ENCODE measurements at places on chromosomes 4 and X.

- no peaks in the 10 kb centered on the region for H3K4me1 ChIP-seq
- no peak for DNase-seq
- no peak overlapping the region for H3K4me3 ChIP-seq
- H3K27ac ChIP-seq, result no peak overlapping the region
- no peaks in the 10 kb centered on the region for H3K27me3 ChIP-seq
- no peaks in the 10 kb centered on the region for H3K36me3 ChIP-seq
These were observed 6.6 kb downstream of the PAK3 start for GRCh38 chrX:111102636-111103035.

DNA sequence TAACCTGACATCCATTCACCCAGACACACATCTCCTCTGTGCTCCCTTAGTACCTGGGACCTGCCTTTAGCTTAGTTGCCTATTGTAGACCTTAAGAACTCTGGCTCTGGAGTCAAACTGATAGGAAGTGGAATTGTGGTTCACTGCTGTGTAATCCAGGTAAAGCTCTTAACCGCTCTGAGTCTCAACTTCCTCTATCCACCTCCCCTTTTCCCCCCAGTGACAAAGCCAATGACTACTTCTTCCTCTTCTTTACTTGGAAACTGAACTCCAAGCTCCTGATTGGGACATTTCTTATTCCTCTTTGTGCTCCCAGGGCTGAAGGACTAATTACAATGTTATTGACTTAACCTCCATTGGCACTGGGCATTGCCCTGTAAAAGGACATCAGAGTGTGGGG, 94.1 kb downstream of the DRD5 start:
- H3K4me1 ChIP-seq, result peaks cover 10% of the 10 kb centered on the region
- H3K36me3 ChIP-seq, result no peaks in the 10 kb centered on the region
- DNase-seq, result no peak
- no peak overlapping the region for H3K4me3 ChIP-seq

- peak overlapping the region; percentile 27 for H3K27ac ChIP-seq
- H3K36me3 ChIP-seq, result no peaks in the 10 kb centered on the region
- peaks cover 25% of the 10 kb centered on the region for H3K4me1 ChIP-seq
- peak overlapping the region; percentile 66 for H3K4me3 ChIP-seq
- no peak for DNase-seq
These were observed 25.9 kb upstream of the FGFR3 start for GRCh38 chr4:1767061-1767769.

DNA sequence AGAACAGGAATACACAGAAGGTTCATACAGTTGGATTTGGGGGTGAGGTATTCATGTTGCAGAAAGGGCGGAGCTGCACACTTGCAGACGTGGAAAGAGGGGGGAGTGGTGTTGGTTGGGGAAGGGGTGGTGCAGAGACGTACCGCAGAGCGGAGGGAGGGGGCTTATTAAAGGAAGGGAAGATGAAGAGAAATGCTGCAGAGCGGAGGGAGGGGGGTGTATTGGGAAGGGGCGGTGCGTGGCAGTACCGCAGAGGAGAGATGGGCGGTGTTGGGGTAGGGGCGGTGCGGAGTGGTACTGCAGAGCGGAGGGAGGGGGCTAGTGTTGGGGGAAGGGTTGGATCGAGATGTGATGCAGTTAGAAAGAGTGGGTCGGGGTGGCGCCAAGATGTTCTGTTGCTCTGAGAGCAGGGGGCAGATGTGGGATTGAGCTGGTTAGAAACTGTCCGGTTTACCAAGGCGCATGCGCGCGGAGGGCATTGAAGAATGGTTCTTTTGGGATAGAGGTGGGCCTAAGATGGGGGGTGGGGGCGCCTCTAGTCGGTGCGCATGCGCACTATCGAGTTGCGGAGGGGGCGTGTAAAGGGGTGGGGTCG, 900 bp downstream of the TRO start:
- H3K4me1 ChIP-seq, result peaks cover 6% of the 10 kb centered on the region
- peak; percentile 40 for DNase-seq
- no peaks in the 10 kb centered on the region for H3K27me3 ChIP-seq
- no peaks in the 10 kb centered on the region for H3K36me3 ChIP-seq
- H3K27ac ChIP-seq, result no peak overlapping the region
- peak overlapping the region; percentile 61 for H3K4me3 ChIP-seq

DNA sequence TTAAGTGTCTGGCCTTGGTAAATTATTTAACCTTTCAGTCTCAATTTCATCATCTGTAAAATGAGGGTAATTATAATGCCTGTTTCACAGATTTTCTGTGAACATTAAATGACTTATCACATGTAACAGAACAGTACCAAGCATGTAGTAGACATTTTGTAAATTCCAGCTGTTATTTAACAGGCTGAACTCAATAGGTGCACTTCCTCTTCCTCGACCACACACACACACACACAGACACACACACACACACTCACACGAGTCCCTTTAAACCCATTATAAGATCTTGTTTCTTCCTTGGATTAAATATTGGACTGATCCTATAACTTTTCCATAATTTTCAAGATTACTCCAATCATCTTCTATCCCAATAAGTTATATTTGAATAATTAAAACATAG, 53.4 kb upstream of the COL25A1 start:
- H3K4me3 ChIP-seq, result no peak overlapping the region
- H3K4me1 ChIP-seq, result no peaks in the 10 kb centered on the region
- no peak overlapping the region for H3K27ac ChIP-seq
- DNase-seq, result no peak
- H3K36me3 ChIP-seq, result no peaks in the 10 kb centered on the region

GRCh38 chrX:99078301-99078700, 1331.8 kb downstream of the PCDH19 start:
- H3K27ac ChIP-seq, result no peak overlapping the region
- no peak overlapping the region for H3K4me3 ChIP-seq
- H3K4me1 ChIP-seq, result no peaks in the 10 kb centered on the region
- H3K36me3 ChIP-seq, result no peaks in the 10 kb centered on the region
- DNase-seq, result no peak

GRCh38 chrX:49291615-49292337, 11.7 kb upstream of the GAGE10 start:
- no peak overlapping the region for H3K4me3 ChIP-seq
- peak; percentile 35 for DNase-seq
- no peak overlapping the region for H3K27ac ChIP-seq
- H3K27me3 ChIP-seq, result no peaks in the 10 kb centered on the region

DNA sequence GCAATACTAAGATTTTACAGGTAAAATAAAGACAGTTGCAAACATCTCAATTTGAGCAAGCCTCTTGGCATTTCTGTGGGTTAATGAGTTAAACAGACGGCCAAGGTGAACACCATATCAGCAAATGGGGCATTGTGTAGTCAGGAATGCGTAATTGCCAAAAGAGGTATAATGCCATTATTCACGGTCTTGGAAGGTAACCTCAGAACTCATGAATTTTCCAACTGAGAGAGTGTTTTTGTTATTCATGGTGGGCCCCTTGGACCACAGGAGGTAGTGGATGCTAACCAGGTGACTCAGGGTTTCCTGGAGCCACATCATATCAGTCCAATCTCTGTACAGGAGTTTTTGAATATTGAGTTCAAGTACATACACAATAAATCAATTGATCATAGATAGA, 368.0 kb upstream of the TECRL start:
- H3K4me3 ChIP-seq, result no peak overlapping the region
- H3K36me3 ChIP-seq, result no peaks in the 10 kb centered on the region
- DNase-seq, result no peak
- H3K27me3 ChIP-seq, result no peaks in the 10 kb centered on the region

DNA sequence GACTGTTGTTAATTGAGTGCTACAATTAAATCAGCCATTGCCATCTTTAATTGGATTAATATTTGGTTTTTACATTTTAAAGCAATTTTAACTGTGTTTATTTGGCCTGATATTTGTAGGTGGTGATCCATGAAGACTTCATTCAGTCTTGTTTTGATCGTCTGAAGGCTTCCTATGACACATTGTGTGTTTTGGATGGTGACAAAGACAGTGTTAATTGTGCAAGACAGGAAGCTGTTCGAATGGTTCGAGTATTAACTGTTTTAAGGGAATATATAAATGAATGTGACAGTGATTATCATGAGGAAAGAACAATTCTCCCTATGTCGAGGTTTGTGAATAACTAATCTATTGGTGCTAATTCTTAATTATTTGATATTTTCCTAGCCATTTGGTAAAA, 82.6 kb downstream of the USP9X start:
- no peak overlapping the region for H3K4me3 ChIP-seq
- DNase-seq, result no peak
- no peak overlapping the region for H3K27ac ChIP-seq
- peaks cover 48% of the 10 kb centered on the region for H3K36me3 ChIP-seq
- no peaks in the 10 kb centered on the region for H3K4me1 ChIP-seq

- H3K4me1 ChIP-seq, result no peaks in the 10 kb centered on the region
- no peak overlapping the region for H3K4me3 ChIP-seq
- no peaks in the 10 kb centered on the region for H3K36me3 ChIP-seq
- H3K27ac ChIP-seq, result no peak overlapping the region
- no peaks in the 10 kb centered on the region for H3K27me3 ChIP-seq
These were observed 380.6 kb upstream of the SPOCK3 start for GRCh38 chr4:167614866-167615265.

DNA sequence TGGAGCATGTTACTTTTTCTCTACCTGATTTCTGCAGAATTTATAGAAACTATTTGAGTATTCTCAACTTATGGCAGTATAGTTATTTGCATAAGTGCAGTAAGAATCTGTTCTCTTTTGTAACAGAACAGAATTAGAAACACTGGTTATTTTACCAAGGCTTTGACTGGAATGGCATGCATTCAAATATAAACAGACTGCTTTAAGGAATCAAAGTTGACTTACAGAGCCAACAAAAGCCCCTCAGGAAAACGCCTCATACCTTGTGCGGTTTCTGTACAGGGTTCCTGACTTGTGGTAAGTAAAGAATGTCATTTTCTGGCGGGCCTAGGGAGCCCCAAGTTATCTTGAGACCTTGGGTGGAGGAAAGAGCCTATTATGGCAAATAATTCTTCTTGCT, 97.1 kb downstream of the GPR143 start:
- DNase-seq, result no peak
- no peak overlapping the region for H3K4me3 ChIP-seq
- no peaks in the 10 kb centered on the region for H3K27me3 ChIP-seq
- no peak overlapping the region for H3K27ac ChIP-seq
- no peaks in the 10 kb centered on the region for H3K36me3 ChIP-seq
- no peaks in the 10 kb centered on the region for H3K4me1 ChIP-seq

DNA sequence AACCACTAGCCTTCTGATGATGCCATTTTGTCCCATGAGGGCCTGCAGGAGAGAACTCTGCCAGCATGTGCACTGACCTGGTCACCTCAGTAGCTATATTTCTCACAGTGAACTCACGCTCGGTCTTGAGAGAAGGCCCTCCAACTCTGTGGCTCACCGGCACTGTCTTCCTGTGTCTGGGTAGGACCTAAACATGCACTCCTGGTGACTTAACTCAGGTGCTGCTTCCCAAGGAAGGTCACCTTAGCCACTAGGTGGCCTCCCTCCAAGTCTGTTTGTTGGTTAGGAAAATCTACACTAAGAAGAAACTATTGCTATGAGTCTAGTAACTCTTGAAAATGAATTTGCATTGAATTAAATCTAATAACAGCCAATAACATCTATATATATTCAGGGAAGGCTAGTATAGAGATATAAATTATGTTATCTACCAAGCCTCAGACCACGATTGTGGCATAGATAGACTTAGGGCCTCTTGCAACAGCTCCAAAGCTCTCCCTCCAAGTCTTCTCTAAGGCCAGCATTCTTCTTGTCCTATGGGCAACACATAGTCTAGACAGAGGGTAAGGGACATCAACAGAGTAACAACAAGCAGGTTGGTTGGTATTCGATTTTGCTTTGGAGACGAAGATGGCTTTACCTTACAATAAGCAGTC, 24.7 kb downstream of the TLR10 start:
- H3K27ac ChIP-seq, result no peak overlapping the region
- H3K4me3 ChIP-seq, result no peak overlapping the region
- H3K4me1 ChIP-seq, result peaks cover 12% of the 10 kb centered on the region
- DNase-seq, result no peak

GRCh38 chr4:7155590-7156071, 36.7 kb upstream of the SORCS2 start:
- H3K27ac ChIP-seq, result peak overlapping the region; percentile 83
- peaks cover 17% of the 10 kb centered on the region for H3K4me1 ChIP-seq
- no peak overlapping the region for H3K4me3 ChIP-seq
- H3K27me3 ChIP-seq, result peaks cover 13% of the 10 kb centered on the region

DNA sequence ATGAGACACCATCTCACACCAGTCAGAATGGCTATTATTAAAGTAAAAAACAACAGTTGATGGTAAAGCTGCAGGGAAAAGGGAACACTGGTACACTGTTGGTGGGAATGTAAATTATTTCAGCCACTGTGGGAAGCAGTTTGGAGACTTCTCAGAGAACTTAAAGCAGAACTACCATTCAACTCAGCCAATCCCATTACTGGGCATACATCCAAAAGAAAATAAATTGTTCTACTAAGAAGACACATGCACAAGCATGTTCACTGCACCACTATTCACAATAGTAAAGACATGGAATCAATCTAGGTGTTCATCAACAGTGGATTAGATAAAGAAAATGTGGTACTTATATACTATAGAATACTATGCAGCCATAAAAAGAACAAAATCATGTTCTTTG, 135.0 kb downstream of the REELD1 start:
- no peak overlapping the region for H3K4me3 ChIP-seq
- no peak for DNase-seq

- H3K27ac ChIP-seq, result peak overlapping the region; percentile 96
- H3K4me3 ChIP-seq, result peak overlapping the region; percentile 80
- DNase-seq, result no peak
These were observed 1.5 kb downstream of the CFAP97 start for GRCh38 chr4:185201977-185202962.

GRCh38 chrX:7191681-7192110, 43.7 kb upstream of the PUDP start:
- H3K27ac ChIP-seq, result no peak overlapping the region
- DNase-seq, result no peak

DNA sequence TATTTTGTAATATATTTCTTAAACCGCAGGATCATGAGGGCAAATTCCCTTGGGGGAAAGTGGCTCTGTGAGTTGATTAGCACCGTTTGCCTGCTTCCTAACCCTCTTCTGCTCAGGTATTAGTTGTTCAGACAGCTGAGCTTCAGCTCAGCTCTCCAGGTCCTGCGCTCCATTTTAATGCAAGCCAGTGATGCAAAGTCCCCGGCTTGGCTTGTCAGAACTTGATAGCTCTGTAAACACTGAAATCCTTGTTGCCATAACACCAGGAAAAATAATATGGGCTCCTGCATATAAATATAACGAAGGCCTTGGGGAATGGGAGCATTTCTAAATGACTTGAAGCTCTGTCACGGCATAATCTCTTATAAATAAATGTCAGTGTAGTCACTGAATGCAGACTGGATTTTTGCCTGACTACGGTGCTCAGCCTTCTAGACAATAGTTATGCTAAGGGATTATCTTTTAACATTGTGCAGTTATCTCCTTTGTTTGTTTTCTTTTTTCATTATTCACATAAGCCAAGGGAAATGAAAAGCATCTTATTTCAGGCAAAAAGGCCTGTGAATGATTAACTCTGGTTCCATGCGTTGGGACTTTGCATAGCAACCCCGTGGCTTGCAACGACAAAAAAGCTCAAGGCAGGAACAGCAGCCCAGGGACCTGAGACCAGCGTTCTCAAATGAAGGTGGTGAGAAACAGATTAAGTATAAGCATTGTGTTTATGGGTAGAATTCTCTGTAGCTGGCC, 253.2 kb downstream of the SPRY1 start:
- DNase-seq, result no peak
- H3K4me3 ChIP-seq, result peak overlapping the region; percentile 8
- H3K36me3 ChIP-seq, result no peaks in the 10 kb centered on the region
- peak overlapping the region; percentile 70 for H3K27ac ChIP-seq
- H3K27me3 ChIP-seq, result no peaks in the 10 kb centered on the region
